Naive thymus-derived CD4-positive, alpha-beta T cell (primary cell): ENCODE measurements at places on chromosomes 6 and 20.
A peak's percentile ranks its signal among the peaks of the same experiment; 100 is the strongest.

- peak; percentile 43 for DNase-seq
Observed at GRCh38 chr6:106525107-106525881, 104.0 kb downstream of the RTN4IP1 start.

DNA sequence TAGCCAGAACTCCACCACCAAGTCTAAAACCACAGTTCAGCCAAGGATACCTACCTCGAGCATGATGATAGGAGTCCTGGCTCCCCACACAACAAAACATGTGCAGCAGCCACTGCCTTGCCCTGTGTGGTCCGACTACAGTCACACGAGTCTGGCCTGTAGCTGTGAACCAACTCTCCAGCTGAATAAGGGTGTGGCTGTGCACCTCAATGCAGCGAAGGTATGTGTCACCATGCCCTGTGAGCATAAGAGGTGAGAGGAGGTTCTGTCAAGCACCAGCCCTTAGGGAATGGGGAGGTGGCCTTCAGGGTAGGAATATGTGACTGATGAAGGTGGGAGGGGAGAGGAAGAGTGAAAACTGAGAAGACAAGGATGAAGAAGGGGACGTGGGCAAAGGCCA lies 16.7 kb upstream of the KHDC1L start:
- no peak for DNase-seq

- no peak for DNase-seq
Observed at GRCh38 chr20:8376940-8377339, 244.9 kb downstream of the PLCB1 start.

- no peak for DNase-seq
Observed at GRCh38 chr6:137254966-137255365, 35.8 kb upstream of the IFNGR1 start.

GRCh38 chr6:28922821-28923317 lies 916 bp downstream of the TRIM27 start:
- DNase-seq: peak; percentile 30

- DNase-seq: no peak
Observed at GRCh38 chr6:89066940-89067646, 13.5 kb upstream of the PNRC1 start.

DNA sequence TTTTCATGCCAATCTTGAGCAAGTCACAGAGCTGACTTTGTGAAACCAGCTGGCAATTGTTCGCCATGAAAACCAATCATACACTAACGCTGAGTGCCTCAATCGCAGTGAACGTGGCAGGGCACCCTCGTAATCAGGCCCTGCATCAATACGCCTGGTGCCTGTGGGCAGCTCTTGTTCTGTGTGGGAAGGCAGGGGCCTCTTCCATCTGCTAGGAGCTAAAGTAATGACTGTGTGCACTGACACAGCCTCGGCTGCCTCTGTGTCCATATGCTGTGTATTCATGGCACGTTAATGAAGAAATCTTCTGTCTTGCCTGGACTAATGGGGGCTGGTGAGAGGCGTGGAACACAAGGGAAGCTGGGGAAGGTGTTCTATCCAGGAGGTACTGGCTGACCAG lies 27.8 kb upstream of the SYNDIG1 start:
- no peak for DNase-seq

DNA sequence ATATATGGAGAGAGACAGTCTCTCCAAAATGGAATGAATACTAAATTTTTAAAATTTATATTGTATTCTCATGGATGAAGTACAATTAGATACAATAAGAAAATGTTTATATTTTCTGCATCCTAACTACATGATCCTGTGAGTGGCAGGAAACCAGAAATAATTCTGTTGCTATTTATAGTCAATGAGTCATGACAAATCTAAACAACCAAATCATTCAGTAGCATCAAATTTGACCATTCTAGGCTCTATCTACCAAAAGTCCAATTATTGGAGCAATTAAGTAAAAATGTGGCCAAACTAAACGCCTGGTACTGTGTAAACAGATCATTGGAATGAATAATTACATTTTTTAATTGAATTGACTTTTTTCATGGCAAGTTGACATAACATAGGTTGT lies 959.8 kb downstream of the EPHA7 start:
- DNase-seq: no peak

GRCh38 chr6:128368213-128368944 lies 152.0 kb downstream of the PTPRK start:
- no peak for DNase-seq

GRCh38 chr6:140275725-140276124 lies 901.3 kb upstream of the CITED2 start:
- no peak for DNase-seq

- DNase-seq: no peak
Observed at GRCh38 chr6:13076575-13076974, 251.8 kb downstream of the TBC1D7 start.

GRCh38 chr6:4804095-4804494 lies 27.9 kb downstream of the CDYL start:
- no peak for DNase-seq

GRCh38 chr6:4606821-4607704 lies 169.1 kb upstream of the CDYL start:
- DNase-seq: no peak

- no peak for DNase-seq
Observed at GRCh38 chr20:13877793-13878192, 93.0 kb downstream of the NDUFAF5 start.

- DNase-seq: no peak
Observed at GRCh38 chr6:169714595-169714994, 9.7 kb downstream of the PHF10 start.

DNA sequence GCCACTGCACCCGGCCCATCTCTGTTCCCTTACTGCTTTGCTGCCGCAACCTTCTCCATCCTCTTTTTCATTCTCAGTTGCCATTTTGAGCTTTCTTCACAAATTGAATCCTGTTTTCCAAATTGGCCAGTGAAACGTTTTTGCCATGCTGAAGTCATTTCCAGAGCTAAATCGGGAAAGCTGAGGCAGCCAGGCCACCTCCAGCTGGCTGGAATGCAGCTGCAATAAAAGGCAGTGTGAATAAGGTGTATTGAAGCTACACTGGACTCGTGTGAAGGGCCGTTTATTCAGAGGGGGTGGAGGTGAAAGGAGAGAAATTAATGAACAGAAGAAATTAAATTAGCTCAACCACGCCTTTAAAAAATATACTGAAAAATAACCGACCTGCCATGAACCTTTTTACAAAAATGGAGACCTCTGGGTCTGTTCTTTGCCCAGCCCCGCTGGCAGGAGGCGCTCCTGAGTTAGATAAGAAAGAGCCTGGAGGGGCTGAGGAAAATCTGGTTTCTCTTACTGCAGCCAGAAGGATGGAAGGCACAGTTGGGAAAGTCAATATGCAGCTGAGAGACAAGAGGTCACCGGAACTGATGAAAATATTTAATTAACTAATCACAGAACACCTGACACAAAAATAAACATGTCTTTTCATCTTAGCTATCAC lies 283.9 kb downstream of the FOXC1 start:
- DNase-seq: no peak

- no peak for DNase-seq
Observed at GRCh38 chr6:168616816-168617765, 176.1 kb downstream of the SMOC2 start.

DNA sequence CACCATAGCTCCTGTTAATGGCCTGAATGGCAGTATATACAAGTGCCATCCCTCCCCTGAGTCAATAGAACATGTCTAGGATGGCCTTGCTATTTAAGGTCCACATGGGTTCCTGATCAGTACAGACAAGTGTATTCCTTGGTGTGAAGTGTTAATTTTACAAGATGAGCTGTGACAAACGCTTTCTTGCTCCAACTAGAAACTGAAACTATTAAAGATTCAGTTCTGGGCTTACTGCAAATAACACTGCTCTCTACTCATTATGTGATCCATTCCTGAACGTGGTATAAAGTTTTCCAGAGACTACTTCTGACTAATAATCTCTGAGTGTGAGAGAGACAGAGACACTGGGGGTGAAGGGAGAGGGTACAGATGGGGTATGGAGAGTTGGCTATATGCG lies 198.0 kb upstream of the FBXL4 start:
- no peak for DNase-seq

DNA sequence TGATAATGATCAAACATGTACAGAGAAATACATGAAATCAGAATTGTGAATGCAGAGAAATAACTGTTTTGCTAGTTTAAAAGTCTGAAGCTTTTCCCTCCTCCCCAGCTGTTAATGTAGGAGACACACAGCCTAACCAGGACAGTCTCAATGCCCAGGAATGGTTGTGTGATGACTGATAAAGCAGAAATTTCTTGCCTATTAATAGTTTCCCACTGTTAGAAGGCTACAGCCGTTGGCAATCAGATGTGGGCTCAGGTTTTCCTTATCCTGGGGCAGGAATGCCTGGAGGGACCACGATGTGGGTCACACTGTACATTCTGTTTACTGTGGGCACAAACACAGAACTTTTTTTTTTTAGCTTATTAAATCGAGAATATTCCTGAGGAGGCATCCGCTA lies 1.9 kb downstream of the PPP1R3D start:
- DNase-seq: no peak
